ENCODE measurements at places on chromosomes 16 and 17.

GRCh38 chr17:67435122-67435521 is 58.0 kb downstream of the PITPNC1 start:
- no peak overlapping the region for H3K4me3 ChIP-seq
- H3K36me3 ChIP-seq, result no peaks in the 10 kb centered on the region
- DNase-seq, result no peak
- no peaks in the 10 kb centered on the region for H3K27me3 ChIP-seq
- H3K4me1 ChIP-seq, result peaks cover 11% of the 10 kb centered on the region

DNA sequence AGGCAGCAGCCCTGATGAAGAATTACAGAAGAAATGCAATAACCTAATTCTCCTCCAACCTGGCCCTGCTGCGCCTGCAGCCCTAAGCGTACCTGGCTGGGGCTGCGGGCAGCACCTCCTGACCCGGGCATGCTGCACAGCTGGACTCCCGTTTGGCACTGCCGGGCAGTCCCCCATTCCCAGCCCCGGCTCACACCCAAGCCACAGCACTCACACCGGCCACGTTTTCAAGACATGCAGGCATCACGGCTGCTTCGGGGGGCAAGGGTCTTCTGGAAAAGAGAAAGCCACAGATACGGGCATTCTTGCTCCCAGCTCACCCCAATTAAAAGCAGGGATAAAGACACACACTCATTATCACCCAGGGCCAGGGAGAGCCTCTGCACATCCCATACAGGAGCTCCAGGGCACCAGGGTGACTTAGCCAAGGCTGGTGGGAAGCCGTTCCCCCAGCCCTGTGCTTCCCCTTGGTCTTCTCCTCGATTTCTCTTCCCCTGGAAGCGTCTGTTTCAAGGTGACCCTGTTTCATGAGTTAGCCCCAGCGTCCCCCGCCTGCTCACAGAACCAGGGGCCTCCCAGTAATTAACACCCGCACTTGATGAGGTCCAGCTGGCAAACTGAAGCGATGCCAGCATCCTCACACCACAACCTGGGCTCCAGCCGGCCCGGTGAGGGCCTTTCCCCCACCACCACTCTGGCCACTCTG is 216.7 kb downstream of the C16orf78 start:
- H3K27me3 ChIP-seq, result no peaks in the 10 kb centered on the region
- no peak overlapping the region for H3K4me3 ChIP-seq
- no peak for DNase-seq
- H3K36me3 ChIP-seq, result no peaks in the 10 kb centered on the region
- no peaks in the 10 kb centered on the region for H3K4me1 ChIP-seq

DNA sequence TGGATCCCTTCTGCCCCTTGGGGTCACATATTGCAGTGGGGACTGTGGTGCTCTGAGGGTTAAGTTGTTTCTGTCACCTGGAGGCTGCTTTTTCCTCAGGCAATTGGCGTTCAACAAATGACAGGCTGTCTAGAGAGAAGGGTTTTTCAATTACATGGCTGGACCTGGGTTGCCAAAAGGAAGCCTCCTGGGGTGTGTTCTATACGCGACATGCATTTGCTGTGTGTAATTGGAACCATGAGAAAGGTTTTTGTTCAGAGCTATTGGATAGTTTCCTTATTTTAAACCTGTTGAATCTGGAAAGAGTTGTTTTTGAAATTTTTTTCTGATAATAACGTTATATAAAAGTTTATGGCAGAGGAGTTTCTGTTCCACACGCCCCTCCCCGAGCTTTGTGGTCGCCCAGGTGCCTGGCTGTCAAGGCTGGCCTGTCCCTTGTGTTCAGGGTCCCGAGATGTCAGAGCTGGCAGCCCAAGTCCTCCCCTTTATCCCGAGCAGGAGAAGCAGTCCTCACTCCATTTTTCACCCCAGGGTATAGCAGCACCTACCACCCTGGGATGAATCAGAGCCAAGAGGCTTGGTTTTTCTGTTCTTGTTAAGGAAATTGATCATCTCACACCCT is 26.1 kb upstream of the ZNF750 start:
- H3K27ac ChIP-seq, result peak overlapping the region; percentile 53
- H3K27me3 ChIP-seq, result no peaks in the 10 kb centered on the region
- no peak overlapping the region for H3K4me3 ChIP-seq
- H3K36me3 ChIP-seq, result peaks cover 10% of the 10 kb centered on the region

GRCh38 chr16:86609115-86609514 is 30.8 kb downstream of the FOXL1 start:
- H3K36me3 ChIP-seq, result no peaks in the 10 kb centered on the region
- no peak for DNase-seq
- peaks cover 3% of the 10 kb centered on the region for H3K4me1 ChIP-seq
- no peak overlapping the region for H3K4me3 ChIP-seq
- peaks cover 24% of the 10 kb centered on the region for H3K27me3 ChIP-seq

DNA sequence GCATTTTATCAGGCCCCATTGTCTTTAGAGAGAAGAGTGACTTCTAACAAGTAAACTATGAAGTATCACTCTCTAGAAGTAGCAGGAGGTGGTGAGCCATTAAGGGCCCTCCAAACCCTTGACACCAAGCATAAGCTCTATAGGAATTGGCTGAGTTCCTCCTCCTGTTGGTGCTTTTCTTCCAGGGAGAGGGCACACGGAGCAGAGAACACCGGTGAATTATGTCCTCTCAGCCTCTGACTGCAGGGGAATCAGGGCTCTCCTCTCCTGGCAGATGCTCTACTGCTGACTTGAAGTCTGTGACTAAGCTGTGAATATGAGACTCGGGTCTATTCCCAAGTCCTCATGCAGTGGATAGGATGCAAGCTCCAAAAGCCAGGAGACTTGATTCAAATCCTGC is 32.3 kb downstream of the CHD9 start:
- DNase-seq, result no peak
- H3K27me3 ChIP-seq, result no peaks in the 10 kb centered on the region
- no peak overlapping the region for H3K4me3 ChIP-seq

DNA sequence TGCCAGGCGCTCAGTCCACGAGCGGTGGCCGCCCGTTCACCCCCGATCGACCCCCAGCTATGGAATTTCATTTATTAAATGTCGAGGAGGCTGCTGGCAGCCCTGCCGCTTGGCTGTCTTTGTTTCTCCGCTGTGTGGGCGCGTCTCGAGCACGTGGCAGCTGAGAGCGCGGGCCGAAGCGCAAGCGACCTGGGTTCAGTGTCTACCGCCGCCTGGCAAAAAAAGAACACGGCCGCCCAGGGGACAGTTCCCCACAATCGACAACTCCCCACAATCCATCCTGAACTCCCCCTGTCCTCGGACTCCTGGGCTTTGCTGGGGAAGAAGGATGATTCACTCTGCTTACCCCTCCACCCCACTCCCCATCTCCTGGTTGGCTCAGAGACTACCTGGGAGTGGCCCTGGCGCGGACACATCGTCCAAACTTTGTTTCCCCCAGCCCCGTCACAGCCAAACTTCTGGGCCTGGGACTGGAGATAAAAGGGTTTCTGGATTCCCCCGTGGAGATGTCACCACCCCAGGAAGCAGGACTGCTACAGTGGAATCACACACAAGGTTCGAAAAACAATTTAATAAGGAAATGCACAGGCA is 1.7 kb upstream of the ANKRD13B start:
- H3K36me3 ChIP-seq, result no peaks in the 10 kb centered on the region
- H3K27ac ChIP-seq, result peak overlapping the region; percentile 70

GRCh38 chr16:62701426-62701825 is 665.2 kb upstream of the CDH8 start:
- no peak for DNase-seq
- no peaks in the 10 kb centered on the region for H3K4me1 ChIP-seq
- H3K36me3 ChIP-seq, result no peaks in the 10 kb centered on the region
- H3K27ac ChIP-seq, result no peak overlapping the region

DNA sequence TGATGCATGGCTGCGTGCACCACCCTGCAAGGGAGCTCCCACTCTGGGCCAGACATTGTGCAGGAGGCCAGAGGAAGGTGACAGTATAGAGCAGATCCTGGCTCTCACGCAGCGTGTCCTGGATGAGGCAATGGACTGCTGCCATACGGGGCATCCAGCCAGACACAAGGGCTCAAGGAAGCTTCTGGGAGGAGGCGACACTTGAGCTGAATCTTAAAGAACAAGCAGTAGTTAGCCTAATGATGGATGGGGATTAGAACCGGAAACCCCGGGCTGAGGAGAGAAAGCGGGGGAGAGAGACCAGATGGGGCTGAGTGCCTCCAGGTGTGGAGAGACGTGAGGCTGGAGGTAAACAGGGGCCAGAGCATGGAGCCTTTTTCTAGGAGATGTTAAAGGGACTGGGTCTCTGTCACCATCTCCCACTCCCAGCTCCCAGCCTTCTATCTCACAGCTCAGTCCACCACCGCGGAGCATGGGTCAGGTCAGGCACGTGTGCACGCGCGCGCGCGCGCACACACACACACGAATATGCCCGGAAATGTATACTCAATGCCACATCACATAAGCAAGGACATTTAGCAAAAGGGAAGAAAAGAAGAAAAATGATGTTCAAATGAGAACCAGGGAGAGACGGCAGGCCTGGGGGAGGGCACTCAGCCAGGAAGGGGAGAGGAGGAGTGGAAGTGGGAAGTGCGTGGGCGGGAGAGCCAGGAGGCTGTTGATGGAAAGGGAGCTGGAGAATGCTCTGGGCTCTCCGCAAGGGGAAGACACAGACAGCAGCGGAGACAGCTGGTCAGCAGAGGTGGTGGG is 46.3 kb downstream of the CCDC42 start:
- no peaks in the 10 kb centered on the region for H3K4me1 ChIP-seq
- no peaks in the 10 kb centered on the region for H3K36me3 ChIP-seq
- H3K27me3 ChIP-seq, result no peaks in the 10 kb centered on the region

DNA sequence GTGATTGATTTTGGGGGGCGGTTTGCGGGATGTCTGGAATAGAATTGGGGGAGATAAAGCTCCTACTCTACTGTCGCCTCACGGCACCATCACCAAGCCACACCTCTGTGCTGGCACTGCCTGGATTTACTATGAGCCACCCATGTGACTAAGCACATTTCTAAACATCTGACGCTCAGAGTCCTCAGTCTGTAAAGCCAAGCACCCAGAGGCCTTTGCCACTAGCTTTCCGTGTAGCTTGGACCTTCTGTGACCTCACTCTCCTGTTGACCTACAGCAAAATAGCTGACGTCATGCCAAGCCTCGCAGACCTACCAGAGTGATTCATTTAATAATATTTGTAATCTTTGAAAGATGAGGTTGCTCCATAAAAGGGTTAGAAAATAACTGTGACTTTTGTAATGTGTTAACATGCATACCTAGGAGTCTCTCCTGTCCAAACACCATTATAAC is 38.5 kb upstream of the MYOCD start:
- no peaks in the 10 kb centered on the region for H3K27me3 ChIP-seq
- H3K36me3 ChIP-seq, result no peaks in the 10 kb centered on the region
- no peak overlapping the region for H3K4me3 ChIP-seq
- peak; percentile 44 for DNase-seq

DNA sequence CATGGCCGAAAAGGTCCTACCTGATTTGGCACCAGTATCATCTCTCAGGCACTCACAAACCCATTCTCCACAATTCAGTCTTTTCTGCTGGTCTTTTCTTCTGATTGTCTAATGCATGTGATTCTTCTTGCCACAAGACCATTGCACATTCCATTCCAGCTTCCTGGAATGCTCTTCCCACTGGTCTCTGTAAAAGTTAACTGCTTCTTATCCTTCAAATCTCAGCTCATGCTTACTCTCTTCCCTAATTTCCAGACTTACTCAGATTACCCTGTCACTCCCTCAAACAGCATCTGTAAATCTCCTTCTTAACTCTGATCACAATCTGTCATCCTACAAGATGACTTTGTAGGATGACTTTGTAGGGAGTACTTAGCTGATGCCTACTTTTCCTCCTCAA is 320.2 kb downstream of the MAP2K6 start:
- H3K27me3 ChIP-seq, result no peaks in the 10 kb centered on the region
- no peak for DNase-seq
- peaks cover 20% of the 10 kb centered on the region for H3K4me1 ChIP-seq
- no peak overlapping the region for H3K4me3 ChIP-seq
- no peaks in the 10 kb centered on the region for H3K36me3 ChIP-seq
- no peak overlapping the region for H3K27ac ChIP-seq

Data from heart left ventricle (tissue), 16 donors.